ENCODE measurements at places on chromosomes 3 and 15.
A peak's percentile ranks its signal among the peaks of the same experiment; 100 is the strongest.

GRCh38 chr3:7766530-7766929 is 735.1 kb upstream of the LMCD1 start:
- DNase-seq, result no peak

GRCh38 chr3:187702507-187703033 is at the start of gene RTP2:
TSS of gene RTP2 (minus strand) at chr3:187702557. CDS start at chr3:187702128, 429 bp downstream.
- no peak for DNase-seq

DNA sequence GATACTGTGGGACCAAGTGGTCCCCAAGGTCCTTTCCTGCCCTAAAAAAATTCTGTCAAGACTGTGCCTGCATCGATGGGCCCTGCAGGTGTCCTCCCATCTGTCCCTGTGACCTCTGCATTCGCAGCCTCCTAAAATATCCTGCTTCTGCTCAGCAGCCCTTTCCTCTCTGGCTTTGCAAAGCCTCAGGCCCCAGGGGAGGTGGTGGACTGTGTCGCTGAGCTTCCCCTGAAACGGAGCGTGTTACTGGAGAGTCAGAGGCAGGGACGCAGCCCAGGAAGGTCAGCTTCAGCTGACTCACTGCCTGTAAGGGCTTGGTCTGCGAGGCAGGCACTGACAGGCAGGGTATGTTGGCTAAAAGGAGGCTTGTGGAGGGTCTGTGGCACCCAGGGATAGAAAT is 110.0 kb downstream of the RAB11A start:
- no peak for DNase-seq

DNA sequence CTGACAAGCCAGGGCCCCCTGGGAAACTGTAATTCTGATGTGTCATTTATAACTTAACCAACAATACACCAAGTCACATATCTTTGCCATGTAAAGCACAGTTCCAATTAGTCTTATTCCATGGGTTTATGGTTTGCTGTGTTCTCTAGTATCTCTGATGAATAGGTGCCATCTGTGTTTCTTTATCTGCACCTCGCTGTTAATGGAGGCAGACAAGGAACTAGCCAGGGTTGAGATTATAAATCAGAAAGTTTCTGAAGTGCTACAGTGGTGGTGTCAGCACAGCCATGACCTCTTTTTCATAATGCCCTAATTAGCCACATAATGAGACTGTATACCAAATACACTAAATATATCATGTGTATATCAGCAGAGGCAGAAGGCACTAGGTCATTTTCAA is 866.4 kb downstream of the PLOD2 start:
- DNase-seq, result no peak

DNA sequence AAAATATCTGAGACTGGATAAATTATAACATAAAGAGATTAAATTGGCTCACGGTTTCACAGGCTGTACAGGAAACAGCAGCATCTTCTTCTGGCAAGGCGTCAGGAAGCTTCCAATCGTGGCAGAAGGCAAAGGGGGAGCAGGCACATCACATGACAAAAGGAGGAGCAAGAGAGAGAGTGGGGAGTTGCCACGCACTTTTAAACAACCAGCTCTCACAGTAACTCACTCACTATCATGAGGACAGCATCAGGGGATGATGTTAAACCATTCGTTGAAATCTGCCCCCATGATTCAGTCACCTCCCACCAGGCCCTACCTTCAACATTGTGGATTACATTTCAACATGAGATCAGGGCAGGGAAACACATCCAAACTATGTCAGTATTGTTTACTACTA is 114.5 kb upstream of the SPATA16 start:
- no peak for DNase-seq

DNA sequence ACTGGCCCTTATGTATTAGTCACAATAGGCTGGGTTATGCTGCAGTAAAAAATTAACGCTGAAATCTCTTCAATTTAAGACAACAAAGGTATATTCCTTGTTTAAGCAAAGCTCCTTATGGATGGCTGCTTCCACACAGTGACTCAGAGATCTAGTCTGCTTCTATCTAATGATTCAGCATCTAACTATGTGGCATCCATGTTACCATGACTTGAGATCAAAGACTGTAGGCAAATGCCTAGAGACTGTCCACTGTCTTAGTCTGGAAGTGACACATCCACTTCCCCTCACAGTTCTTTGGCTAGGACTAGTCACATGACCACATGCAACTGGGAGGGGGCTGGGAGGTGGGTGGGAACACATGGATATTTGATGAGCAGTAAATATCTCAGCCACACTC is 61.3 kb upstream of the PSMD6 start:
- DNase-seq, result no peak

DNA sequence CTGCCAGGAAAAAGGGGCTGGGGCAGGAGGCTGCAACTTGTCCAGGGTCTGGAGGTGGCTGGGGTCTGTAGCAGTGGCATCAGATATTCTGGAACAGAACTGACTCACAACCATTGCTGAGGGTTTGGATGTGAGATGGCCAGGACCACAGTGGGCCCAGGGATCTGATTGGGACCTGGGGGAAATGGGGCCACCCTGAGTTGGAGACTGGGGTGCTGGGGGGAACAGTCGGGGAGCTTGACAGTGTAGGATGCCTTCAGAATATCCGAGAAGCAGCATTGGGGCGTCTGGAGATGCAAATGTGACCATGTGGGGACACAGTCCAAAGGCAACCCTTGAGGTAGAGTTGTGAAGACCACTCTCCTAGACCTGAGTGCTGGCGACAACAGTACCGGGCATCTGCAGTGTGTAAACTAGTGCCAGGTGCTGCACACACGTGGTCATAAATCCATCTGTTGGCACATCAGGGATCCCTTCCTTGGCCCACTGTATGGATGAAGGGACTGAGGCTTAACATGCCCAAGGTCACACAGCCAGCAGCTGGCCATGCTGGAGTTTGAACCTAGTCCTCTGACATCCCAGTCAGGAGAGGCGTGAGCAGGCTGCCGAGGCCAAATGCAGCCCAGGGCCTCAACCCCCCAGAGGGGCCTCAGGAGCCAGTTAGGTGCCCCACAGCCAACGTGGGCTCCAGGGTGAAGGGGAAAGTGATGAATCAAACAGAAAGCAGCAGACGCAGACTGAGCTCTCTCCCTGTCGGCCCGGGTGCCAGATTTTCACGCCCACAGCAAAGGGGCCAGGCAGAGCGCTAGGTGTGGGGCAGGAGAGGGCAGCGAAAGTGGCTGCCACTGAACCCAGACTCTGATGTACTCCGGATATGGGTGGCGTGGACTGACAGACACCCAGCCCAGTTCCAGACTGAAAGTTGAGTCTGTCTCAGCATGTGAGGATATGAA is 18.8 kb downstream of the HEMK1 start:
- peak; percentile 37 for DNase-seq

- peak; percentile 7 for DNase-seq
Measured at GRCh38 chr3:50405249-50405648, 45.9 kb upstream of the TMEM115 start.

GRCh38 chr3:37668818-37669610 is 192.7 kb upstream of the CTDSPL start:
- DNase-seq, result no peak

- no peak for DNase-seq
Measured at GRCh38 chr3:69809076-69809835, 70.0 kb downstream of the MITF start.

Measured in effector CD4-positive, alpha-beta T cell (primary cell).